ENCODE measurements at places on chromosomes 5 and 9.
A peak's percentile ranks its signal among the peaks of the same experiment; 100 is the strongest.

- no peak for DNase-seq
These were observed 516.6 kb downstream of the RAB3C start for GRCh38 chr5:59099270-59099994.

DNA sequence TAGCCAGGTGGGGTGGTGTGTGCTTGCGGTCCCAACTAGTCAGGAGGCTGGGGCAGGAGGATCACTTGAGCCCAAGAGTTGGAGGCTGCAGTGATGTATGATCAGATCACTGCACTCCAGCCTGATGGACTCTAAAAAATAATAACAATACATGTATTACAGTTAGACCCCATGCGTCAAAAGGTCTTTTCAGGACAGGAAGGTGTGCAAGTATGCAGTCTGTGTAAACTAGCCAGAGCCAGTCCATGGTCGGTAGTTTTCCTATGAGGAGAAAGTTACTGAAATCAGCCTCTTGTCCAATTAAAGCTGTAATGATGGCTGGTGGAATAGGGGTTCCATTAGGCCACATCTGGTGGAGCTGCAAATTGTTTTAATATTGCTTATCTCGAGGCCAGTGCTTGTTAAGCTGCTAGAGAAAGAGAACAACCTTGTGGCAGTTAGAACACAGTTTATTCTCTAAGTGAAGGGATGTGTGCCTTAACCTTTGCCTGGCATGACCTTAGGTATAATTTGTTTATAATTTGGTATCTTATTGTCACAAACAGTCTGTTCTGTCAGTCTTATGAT lies 1.5 kb upstream of the STOM start:
- DNase-seq = no peak

DNA sequence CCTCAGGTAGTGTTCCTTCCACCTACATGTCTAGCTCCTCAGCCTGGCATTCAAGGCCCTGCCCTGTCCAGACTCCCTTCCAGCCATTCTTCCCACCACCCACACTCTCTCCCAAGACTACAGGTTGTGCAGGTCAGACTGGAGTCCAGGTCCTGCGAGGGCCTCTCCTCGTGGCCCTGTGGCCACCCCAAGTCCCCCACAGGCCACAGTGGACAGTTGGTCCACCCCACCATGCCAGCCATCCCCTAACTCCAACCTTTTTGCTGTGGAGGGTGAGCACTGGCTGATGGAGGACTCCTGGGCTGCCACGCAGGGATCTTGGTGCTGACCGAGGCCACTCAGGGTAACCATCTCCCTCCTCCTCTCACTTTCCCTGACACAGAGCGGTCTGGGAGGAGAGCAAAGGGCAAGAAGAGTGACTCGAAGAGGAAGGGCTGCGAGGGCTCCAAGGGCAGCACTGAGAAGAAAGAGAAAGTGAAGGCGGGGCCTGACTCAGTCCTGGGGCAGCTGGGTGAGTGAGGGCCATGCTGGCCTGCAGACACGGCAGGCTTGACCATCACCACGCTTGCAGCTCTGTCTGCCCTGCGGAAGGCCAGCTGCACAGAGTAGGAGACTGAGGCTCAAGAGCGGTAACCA lies 51.0 kb downstream of the JADE2 start:
- no peak for DNase-seq

GRCh38 chr5:67887748-67888161 lies 327.8 kb upstream of the PIK3R1 start:
- DNase-seq = no peak

DNA sequence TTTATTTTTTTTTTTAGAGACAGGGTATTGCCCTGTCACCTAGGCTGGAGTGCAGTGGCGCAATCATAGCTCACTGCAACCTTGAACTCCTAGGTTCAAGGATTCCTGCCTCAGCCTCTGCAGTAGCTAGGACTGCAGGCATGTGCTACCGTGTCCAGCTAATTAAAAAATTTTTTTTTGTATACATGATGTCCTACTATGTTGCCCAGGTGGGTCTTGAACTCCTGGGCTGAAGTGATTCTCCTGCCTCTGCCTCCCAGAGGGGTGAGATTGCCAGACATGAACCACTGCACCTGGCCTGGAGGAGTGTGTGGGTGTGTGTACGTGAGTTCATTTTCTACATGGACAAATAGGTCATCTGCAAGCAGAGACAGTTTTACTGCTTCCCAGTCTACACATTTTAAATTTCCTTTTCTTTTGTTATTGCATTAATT lies 33.8 kb downstream of the JMY start:
- no peak for DNase-seq

DNA sequence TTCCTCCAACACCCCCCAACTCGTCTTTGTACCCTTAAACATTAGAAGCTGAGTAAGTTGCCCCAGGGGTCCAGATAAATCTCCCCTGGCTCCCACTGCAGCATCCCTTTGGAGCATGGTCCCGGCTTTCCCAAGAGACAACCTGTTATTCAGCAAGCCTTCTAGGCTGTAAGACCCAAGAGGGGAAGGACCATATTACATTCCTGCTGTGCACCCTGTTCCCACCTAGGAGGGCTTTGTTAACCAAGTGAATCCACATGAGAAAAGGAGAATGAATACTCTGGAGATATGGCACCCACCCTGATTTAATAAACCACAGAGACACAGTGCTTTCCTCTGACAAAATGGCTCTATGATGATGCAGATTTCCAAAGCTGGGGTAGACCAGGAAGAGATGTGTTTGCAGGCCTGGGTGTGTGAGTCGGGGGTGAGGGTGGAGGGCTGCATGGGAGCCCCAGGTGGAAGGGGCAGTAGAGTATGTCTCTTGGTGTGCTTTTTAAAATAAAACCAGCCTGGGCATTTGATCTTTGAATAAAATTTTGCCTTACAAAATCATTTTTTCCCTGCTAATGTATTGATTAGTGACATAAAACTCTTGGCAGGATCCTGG lies 325.2 kb downstream of the DRD1 start:
- no peak for DNase-seq

DNA sequence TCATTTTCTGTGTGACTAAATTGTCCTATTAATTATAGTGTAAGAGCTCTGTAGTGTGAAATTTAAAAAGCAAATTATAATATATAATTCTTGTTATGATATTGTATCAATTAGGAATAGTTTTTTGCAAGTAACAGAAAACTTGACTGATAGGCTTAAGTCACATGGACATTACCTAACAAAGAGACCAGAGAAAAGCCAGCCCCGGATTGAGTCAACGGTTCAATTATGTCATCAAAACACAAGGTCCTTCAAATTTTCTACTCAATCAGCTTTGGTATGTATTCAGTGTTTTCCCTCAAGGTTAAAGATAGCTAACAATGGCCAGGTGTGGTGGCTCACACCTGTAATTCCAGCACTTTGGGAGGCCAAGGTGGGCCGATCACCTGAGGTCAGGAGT lies 126.7 kb upstream of the PTGER4 start:
- DNase-seq = no peak

DNA sequence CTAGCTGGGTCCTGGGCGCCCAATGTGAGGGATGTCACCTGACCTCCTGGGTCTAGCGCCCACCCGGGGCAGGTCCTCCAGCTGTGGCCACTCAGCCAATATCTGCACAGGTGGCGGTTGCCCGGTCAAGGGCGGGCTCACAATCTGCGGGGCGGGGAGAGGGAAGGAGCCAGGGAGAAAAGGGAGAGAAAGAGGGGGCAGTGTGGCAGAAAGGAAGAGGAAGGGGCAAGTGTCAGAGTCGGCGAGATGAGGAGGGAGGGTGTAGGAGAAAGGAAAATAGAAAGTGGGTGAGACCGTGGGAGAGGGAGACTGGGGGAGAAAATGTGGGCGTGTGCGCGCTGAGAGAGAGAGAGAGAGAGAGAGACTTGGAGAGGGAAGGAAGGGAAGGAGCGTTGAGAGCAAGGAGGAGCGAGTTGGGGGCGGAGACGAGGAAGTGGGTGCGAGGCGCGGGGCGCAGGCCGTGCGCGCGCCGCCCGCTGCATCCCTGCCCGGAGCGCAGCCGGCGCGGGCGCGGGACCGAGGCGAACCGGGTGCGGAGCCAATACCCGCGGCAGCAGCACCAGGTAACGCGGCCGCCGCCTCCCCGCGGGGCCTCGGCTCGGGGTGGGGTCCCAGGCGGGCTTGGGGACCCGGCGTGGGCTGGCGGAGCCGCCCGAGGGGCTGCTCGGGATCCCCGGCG lies at the start of gene HRH2:
HRH2 (plus strand) TSS at position 479 of the 679 bp plus-strand sequence. CDS start 25,163 bp downstream, outside the sequence.
- peak; percentile 28 for DNase-seq

DNA sequence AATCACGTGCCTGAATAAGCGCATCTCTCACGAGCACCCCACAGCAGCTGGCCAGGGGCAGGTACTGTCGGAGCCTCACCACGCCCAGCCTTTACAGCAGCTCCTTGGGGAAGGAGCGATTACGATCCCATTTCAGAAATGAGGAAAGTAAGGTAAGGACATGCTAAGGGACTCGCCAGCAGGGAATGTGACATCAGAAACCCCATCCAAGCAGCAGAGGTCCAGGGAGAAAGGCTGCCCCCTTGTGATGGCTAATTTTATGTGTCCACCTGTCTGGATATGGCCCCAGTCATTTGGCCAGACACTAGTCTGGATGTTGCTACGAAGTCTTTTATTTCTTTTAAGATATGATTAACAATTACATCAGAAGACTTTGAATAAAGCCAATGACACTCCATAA lies 77.3 kb downstream of the UBE2QL1 start:
- peak; percentile 69 for DNase-seq

DNA sequence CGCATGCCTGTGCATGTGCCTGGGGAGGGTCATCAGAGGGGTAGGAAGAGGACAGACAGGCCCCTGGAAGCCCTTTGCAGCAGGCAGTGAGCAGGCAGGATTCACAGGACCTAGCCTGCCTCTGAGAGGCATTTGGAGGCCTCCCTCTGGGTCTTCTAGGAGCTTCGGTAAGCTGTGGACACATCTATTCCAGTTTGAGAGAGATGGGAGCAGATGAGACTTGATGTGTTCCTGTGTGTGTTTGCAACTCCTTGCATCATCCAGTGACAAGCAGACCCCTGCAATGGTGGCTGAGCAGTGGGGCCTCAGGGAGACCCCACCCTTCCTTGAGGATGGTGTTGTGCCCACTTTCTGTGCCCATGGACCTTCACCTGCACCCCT lies 64.0 kb downstream of the GADD45G start:
- no peak for DNase-seq

DNA sequence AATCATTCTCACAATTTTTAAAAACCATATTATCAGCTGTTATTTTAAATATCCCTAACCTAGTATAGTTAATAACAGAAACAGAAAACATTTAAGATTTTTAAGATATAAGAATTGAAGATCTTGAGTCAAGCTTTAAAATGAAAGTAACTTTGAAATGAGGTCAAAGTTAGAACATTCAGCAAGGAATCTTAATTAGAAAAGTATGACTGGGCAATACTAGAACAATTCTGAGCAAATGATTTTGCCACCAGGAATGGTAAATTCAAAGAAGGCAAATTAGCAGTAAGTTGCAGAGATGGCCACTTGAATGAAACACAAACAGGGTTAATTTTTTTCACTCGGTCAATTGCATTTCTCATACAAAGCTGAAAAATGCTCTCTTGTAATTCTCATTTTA lies 117.9 kb downstream of the NXNL2 start:
- no peak for DNase-seq

DNA sequence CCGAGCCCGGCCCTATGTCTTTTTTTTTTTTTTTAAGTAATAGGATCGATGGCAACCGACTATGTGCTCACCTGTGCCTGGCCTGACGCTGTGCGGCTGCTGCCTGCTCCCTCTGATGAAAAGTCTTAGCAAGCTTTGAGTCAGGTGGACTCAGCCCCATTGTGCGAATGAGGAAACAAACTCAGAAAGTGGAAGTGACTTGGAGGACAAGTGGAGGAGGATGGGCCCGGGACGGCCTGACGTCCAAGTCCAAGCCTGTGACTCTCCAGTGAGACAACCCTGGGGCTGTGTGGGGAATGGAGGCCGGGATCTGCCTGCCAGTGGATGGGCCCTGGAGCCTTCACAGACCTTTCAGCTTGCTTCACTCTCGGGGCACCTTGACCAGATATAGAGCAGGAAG lies 57.9 kb downstream of the EXD3 start:
- no peak for DNase-seq

- peak; percentile 74 for DNase-seq
These were observed 9.2 kb downstream of the DCANP1 start for GRCh38 chr5:135437796-135438560.

DNA sequence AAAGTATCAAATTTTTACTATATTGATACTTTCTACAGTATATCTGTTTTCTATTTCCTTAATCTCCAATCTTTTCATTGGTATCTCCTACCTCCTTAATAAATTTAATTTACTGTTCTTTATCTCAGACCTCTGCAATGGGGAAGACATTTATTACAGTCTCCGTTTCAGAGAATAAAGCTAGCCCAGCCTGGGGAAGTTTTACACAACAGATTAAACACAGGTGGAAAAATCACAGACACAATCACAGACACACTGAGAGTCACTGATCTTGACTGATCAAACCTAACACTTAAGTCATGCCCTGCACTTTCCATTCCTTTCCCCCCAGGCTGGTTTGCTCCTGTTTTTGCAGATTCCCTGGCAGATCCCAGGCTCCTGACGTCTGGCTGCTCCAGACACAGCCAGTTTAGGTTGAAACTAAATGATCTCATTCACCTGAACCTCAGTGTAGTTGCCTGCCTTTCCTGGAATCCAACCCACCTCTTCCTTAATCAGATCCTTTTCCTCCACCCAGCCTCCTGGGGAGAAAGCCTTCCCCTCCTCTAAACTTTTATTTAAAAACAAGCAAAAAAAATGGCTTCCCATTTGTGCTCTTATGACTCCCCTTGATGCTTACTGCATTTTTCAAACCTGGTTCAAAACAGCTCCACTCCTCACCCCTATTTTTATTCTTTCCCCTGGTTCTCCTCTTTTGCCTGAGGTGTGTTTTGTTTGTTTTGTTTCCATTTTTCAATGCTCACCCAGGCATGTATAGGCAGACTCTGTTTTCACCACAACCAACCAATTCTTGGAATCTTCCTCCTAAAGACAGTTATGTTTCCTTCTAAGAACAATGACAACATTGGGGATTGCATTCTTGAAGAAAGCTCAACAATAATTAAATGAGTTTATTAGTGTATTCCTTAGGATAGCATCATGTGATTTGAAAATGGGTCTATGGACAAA lies 29.5 kb upstream of the OSMR start:
- DNase-seq = peak; percentile 88

- DNase-seq = no peak
These were observed 5.6 kb downstream of the ENTREP1 start for GRCh38 chr9:69330580-69330979.

DNA sequence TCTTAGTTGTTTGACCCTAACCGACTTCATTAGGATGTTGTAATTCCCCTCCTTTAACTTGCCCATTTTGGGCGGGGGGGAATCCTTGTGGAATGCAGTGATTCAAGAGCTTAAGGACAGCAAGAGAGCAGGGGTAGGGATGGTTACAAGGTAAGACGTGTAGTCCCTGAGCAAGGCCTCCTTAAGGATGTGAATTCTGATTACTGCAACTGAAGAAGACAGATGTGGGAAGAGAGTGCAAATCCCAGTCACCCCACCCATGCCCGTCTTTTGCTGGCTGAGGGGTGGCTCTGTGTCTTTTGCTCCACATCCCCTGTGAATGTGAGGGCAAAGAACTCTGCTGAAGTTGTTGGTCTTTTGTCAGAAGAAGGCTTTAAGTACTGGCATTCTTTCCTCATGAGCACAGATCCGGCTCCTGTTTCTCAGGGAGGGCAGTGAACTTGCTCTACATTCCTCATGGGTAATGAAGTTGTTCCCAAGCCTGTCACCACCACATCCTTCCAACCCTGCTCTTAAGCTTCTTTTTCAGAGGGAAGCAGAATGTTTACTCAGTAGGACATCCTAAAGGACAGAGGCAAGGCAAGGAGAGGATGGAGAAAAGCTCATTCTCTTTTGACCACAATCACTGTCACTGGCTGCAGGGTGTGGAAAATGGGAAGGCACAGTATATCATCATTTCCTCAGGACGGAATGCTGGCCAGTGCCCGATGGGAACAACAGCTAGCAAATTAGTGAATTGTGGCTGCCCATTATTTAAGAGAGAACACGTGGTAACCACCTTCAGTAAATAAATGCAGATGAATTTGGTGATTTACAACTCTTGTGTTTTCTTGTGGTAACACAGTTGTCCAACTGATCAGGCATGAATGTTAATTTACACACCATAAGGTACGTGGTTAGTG lies 61.5 kb downstream of the RAI14 start:
- DNase-seq = peak; percentile 71
